ENCODE measurements at places on chromosomes 6 and 20.

DNA sequence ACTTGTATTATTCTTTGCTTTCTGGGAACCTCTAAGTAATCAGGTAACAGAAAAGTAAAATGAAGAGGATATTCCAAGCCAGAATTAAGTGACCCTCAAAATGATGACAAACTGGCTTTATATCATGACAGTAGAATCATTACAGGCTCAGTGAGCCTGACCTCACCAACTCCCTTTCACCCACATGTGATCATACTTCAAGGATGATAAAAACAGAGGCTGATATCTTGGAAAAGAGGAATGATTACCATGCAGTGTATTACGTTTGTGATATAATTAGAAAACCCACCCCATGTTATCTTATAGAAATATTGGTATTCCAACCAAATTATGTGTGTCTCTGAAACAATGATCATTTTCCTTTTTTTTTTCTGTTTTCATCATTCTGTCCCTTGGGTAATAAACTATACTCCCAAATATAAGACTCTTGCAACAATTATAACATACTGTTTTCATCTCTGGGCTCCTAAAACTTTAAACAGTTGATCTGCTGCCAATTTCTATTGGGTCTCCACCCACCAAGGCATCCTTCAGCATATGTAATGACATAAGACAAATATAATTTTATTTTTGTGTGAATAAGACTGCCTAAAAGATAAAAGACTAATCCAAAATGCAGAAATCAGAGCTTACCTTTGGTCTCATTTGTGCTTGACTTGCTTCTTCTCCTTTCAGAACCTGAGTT, 115.7 kb downstream of the DST start:
- no peak for DNase-seq

DNA sequence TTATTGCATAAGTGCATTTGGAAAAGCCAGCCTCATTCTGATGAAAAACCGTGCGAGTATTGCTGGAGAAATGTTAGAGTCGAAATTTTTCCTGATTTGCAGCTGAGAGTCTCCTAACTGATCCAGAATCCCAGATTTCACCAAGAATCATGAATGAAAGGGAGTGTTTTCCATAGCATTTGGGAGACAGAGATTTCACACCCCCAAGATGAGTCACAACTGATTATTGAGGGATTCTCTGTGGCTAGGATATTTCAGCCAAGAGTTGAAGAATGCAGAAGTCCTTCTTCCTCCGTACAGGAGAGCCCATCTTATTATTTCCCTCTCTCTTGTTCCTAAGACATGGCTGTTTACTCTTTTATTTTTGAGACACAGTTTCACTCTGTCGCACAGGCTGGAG, 82.2 kb upstream of the SALL4 start:
- no peak for DNase-seq

- DNase-seq = no peak
These were observed 39.6 kb downstream of the KIAA0319 start for GRCh38 chr6:24606200-24606930.

DNA sequence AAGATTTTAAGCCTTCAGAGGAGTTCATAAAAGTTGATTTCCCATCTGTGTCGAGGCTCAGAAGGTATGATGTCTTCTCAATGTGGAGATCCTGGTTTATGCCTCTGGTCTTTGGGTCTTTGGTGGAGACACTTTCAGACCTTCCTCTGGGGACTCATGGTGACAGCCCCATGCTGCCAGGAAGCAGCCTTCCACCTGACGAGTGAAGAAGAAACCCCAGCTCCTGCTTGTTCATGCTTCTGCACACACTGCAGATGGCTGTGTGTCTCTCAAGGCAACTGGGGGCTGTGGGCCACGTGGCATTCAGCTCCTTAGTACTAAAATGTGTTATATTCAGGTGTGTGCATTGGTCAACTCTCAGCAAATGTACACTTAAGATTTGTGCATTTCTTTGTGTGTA, 4.9 kb upstream of the SCP2D1 start:
- DNase-seq = no peak

- no peak for DNase-seq
These were observed 311.6 kb downstream of the CDC5L start for GRCh38 chr6:44699082-44699481.

- DNase-seq = no peak
These were observed 5.5 kb upstream of the SLC17A2 start for GRCh38 chr6:25935953-25936352.

DNA sequence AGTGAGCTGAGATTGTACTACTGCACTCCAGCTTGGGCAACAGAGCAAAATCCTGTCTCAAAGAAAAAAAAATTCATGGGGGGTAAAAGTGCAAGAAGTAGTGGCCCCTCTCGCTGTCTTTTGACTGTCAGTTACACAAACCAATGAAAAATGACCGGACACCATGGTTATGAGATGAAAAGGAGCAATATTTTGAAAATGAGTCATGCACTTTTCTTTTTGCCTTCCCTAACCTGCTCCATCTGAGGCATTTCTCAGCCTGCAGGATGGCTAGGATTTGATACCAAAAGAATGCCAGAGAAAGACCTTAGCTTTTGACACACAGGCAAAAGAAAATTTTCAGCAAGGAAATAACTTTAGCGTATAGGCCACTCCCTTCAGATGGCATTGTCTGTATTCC, 181.7 kb upstream of the ARID1B start:
- DNase-seq = no peak

GRCh38 chr6:167690931-167691330, 135.8 kb upstream of the AFDN start:
- DNase-seq = no peak

DNA sequence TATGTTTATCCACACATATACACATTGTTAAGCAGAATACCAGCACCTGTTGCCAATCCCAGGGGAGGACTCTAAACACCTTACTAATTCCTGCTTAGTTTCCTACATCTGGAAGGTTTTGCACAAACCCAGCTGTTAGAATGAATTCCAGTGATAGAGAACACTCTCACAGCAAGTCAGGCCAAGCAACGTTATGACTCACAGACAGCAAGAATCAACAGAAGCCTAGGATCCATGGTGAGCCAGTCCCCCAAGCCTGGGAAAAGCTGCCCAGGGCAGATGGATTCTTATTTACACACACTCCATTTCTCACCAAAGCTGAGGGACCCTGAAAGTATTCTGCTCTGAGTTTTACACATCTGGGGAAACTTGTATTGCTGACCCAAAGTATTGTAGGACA, 291.7 kb downstream of the SLC35F1 start:
- DNase-seq = no peak

DNA sequence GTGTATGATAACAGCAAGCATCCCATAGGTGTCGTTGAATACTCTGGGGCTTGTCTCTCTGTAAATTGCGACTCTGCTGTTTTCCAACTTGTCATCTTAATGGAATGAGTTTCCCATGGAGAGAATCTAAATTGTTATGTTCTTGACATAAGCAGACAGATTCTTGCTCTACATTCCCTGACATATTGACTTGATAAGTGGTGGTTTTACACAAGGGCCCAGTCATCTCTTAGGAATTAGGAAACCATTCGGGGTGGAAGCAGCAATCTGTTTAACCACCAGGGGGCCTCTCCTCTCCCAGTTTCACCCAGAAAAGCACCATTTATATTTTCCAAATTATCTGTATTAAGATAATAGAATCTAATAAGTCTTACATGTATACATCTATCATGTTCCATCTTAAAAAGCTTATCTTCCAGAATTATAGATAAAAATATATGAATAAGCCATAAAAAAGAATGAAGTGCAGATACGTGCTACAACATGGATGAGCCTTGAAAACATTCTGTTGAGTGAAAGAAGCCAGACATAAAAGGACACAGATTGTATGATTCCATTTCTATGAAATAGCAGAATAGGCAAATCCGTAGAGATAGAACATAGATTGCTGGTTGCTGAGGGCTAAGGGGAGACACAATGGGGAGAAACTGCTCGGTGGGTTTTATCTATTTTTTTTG, 23.1 kb upstream of the MROH8 start:
- no peak for DNase-seq

DNA sequence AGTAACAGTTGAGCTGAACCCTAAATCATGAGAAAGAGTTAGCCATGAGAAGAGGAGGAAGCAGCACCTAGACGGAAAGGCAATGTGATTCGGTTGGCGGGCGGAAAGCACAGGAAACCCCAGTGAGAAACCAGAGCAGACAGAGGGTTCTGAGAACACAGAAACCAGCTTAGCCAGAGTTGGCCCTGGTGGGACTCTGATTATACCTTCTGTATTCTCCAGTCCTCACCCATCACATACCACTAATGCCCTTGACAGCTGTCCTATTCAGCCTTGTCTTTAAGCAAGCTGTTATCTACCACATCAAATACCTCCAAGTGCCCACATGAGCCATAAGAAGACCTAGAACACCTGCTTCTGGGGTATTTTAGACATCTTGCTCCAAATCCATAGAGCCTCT, 58.9 kb upstream of the LRRC1 start:
- no peak for DNase-seq

- no peak for DNase-seq
These were observed 3.1 kb upstream of the TLDC2 start for GRCh38 chr20:36872852-36873251.

DNA sequence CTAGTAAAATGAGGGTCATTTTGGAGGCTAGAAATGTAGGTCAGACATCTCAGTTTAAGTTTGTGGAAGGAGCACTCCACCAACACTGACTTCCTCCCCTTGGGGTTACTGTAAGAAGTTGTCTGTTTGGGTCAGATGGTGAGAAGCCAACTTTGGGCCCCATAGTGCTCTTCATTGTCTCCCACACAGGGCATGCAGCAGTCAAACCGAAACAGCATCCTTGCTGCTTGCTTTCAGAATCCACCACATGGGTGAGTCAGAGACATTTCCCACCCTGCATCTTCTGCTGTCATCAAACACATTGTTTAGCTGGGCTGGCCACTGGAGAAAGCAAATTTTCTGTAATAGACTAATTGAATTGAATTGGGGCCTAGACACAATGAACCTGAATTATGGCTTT, 16.8 kb downstream of the IL17F start:
- DNase-seq = no peak

GRCh38 chr6:73036689-73037088, 188.6 kb downstream of the KHDC1L start:
- no peak for DNase-seq

DNA sequence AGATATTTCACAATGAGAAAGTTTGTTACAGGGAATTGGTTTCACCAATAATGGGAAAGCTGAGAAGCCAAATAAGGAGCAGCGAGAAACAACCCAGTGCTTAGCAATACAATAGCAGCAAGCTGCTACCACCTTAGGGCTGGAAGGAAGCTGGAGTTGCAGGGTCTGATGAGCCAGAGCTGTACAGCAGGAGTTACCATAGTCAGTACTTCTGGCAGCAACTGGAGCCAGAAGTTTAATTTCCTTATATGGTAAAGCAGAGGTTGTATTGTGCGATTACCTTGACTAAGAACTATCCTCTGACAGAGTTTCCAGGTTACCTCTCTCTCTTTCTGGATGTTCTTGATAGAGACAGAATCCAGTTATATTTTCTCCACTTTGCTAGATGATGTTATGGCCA, 137.1 kb upstream of the OLIG3 start:
- DNase-seq = no peak

GRCh38 chr6:5401845-5402738, 140.8 kb downstream of the FARS2 start:
- DNase-seq = no peak

DNA sequence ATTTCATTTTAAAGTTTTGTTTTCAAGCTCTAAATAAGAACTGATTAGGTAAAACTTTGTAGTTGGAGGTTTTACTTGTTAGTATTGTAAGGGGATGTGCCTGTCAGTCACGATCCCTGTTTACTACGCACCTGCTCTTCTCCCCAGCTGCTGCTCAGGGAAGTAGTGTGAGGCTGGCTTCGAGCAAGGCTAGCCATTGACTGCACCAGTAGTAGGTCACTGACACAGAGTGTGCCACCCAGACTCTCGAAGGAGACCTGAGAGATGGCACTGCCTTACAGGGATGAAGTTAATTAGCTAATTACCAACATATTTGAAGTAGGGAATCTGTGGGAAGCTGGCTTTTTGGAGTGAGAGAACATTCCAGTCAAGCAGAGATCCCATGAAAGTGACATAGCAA, 89.2 kb downstream of the DNAH8 start:
- no peak for DNase-seq

GRCh38 chr6:106739387-106739786, 110.0 kb downstream of the QRSL1 start:
- no peak for DNase-seq

DNA sequence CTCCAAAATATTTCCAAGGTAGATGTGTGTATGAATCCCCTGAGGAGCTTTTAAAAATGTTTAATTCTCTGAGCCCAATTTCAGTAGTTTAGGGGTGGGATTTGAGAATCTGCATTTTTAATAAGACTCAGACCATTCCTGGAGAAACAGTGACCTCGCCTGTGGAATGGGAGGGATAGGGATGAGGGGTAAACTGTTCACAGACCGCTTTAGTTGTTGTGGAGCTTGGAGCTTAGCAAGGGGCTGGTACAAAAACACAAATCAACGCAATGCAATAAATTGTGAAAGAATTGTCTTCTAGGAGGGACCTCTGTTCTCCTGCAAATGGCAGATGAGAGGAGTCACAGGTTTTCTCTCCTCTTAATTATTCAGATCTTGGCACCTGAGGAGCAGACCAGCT, 239.3 kb upstream of the SULF2 start:
- DNase-seq = no peak
